Adipocyte (in vitro differentiated cells): ENCODE measurements at places on chromosomes 6 and 20.

GRCh38 chr6:91822581-91822980, 1235.7 kb upstream of the MAP3K7 start:
- no peak for DNase-seq

- no peak for DNase-seq
These were observed 8.1 kb downstream of the CAPN11 start for GRCh38 chr6:44166591-44167184.

DNA sequence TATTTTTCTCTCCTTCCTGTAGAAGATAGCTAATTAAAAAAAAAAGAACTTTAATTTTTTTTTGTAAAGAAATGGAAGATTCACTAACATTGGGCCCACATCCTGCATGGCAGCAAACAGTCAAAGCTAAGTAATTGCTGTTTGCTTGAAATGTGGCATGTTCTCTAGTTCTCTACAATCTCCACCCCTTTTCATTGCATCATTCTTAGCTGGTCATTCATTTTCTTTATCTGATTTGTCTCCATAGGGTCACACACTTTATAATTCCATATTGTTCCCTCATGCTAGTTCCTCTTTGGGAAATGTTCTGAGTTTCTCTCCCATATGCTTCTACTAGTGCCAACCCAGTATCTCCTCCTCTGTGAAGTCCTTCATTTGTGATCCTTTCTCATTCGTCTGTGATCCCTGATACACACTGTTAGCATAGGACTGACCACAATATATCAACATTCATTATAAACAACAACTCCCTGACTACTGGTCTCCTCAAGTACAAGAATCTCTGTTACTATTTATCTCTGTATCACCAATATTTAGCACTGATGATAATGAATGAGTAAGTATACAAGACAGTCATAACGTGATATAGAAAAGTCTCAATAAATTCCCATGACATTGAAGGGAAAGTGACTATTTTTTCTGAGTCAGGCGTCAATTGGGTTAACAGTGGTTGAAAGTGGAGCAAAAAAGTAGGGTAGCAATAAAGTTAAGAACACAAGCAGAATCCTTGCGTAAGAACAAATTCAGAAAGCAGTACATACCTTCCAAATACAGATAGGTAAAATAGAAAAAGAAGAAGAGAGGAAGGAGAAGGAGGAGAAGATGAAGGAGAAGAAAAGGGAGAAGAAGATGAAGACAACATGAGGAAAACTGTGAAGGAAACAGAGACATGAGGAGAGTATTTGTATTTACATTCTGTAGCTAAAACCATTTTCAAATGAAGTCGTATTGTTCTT, 33.2 kb upstream of the MYB start:
- DNase-seq = peak; percentile 10

DNA sequence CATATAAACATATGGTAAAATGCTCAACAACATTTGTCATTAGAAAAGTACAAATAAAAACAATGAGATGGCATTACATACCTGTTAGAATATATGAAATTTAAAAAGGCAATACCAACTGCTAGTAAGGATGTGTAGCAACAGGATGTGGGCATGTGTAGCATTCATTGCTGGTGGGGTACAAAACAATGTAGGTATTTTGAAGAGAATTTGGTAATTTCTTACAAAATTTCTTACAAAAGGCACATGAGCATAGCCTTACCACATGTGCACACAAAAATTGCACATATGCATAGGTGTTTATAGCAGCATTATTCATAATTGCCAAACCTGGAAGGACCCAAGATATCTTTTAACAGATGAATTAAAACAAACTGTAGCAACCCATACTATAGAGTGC, 1355.1 kb upstream of the CITED2 start:
- no peak for DNase-seq

- peak; percentile 21 for DNase-seq
These were observed 90.8 kb downstream of the FRK start for GRCh38 chr6:115969930-115970273.

GRCh38 chr20:21840991-21841390, 135.5 kb downstream of the PAX1 start:
- DNase-seq = no peak

DNA sequence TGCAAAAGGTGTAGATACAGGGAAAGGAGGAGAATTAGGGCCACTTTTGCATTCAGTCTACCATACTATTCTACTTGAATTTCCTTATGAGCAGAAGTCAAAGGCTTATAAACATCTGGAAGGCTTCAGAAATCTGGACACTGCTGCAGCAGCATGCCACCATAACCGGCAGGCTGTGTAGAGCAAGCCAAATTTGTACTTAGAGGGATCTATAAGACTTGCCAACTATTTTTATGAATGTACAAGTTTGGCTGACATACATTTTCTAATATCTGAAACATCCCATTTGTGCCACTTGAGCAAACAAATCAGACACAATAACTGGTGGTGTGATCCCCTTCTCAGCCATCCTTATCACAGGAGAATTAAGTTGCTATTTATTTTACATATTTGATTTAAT, 14.0 kb upstream of the PLCB1 start:
- peak; percentile 47 for DNase-seq

DNA sequence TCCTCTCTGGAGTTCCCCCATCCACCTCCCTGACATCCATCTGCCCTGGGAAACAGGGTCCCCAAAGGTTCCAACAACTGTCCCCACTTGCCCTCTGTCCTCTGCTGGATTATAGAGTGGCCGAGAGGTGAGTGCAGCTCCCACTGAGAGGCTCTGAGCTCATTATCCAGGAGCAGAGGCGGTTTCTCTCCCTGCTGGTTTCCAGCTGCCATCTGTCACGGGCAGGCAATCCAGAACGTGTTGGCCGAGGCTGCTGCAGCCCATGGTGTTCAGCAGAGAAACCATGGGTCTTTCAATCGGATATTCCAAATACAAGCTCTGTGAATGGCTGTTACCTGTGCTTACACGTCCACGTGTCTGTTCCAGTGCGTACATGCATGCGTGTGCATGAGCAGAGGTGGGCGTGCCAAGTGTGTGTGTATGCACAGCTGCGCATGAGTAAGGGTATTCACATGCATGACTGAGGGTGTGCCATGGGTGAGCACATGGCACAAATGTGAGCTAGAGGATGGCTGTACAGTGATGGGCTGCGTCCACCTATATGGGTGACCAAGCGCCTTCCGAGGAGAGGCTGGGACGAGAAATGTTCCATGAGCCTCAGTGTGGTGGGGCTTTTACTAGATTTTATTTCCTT, 183.7 kb upstream of the PMEPA1 start:
- DNase-seq = no peak

- DNase-seq = no peak
These were observed 160.4 kb downstream of the BTBD9 start for GRCh38 chr6:38479331-38479730.

- DNase-seq = no peak
These were observed 129.1 kb upstream of the OLIG3 start for GRCh38 chr6:137623293-137623692.

- peak; percentile 70 for DNase-seq
These were observed 211.9 kb downstream of the GMPR start for GRCh38 chr6:16450285-16450684.

- DNase-seq = peak; percentile 30
These were observed 260.5 kb downstream of the CENPW start for GRCh38 chr6:126600258-126600916.

- DNase-seq = no peak
These were observed 63.1 kb downstream of the ANKRD6 start for GRCh38 chr6:89495961-89496535.

DNA sequence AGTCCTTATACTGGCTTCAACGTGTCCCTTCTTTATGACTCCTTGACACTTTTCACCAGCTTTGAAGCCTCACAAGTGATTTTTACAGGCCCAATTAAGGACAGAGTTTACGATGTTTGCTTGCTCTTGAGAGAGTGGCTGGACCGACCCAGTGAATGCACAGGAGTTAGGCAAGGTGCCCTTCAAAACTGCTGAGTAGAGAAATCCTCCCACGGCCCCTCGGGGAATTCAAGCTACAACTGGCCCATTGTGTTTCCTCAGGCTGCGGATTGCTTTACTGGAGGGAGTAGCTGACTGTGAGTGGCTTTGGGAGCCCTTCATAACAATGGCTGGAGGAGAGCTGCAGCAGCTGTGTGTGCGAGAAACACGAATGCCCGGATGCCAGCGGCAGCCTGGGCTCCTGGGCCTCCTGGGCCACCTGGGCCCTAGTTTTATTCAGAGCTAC, 50.0 kb downstream of the SGK1 start:
- DNase-seq = no peak

GRCh38 chr6:149158076-149158475, 159.4 kb upstream of the TAB2 start:
- DNase-seq = no peak

DNA sequence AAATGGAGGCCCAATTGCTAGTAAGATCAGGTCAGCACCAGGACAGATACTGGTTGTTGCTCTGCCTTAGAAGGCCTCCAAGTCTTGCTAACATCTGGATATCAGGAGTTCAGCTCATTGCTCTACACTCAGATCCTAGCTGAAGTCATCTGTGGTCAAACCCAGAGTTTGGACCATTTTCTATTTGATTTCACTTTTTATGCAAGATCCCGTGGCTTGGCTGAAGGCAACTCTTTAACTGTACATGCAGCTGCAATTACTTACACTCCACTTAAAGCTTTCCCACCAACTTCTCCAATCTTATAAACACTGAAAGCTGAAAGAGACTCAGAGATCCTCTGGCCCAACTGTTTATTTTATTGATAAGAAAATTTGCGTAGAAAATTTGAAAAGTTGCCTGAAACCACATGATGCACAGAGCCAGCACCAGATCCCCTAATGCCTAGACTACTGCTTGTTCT, 2.7 kb downstream of the SLC17A2 start:
- DNase-seq = peak; percentile 34

- no peak for DNase-seq
These were observed 55.1 kb downstream of the GCNT2 start for GRCh38 chr6:10576226-10576625.

GRCh38 chr6:193773-194310, 98.4 kb upstream of the DUSP22 start:
- DNase-seq = no peak

DNA sequence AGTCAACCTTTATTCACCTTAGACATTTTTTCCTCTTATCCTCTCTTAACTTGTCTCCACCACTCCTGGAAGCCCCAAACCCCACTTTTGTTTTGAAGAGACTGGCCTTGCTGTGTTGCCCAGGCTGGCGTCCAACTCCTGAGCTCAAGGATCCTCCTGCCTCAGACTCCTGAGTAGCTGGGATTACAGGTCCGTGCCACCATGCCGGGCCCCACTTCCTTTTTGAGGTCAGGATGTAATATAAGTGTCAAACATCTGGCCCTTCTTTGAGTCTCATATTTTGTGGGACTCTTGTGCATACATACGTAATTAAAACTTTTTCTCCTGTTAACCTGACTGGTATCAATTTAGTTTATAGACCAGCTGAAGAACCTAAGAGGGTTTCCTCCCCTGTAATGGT, 1.4 kb upstream of the CDK19 start:
- DNase-seq = no peak

GRCh38 chr6:73471686-73472290, 10.3 kb downstream of the MTO1 start:
- no peak for DNase-seq

- no peak for DNase-seq
These were observed 28.6 kb upstream of the ENPP5 start for GRCh38 chr6:46199387-46199786.

- no peak for DNase-seq
These were observed 71.8 kb downstream of the F13A1 start for GRCh38 chr6:6248651-6249050.

DNA sequence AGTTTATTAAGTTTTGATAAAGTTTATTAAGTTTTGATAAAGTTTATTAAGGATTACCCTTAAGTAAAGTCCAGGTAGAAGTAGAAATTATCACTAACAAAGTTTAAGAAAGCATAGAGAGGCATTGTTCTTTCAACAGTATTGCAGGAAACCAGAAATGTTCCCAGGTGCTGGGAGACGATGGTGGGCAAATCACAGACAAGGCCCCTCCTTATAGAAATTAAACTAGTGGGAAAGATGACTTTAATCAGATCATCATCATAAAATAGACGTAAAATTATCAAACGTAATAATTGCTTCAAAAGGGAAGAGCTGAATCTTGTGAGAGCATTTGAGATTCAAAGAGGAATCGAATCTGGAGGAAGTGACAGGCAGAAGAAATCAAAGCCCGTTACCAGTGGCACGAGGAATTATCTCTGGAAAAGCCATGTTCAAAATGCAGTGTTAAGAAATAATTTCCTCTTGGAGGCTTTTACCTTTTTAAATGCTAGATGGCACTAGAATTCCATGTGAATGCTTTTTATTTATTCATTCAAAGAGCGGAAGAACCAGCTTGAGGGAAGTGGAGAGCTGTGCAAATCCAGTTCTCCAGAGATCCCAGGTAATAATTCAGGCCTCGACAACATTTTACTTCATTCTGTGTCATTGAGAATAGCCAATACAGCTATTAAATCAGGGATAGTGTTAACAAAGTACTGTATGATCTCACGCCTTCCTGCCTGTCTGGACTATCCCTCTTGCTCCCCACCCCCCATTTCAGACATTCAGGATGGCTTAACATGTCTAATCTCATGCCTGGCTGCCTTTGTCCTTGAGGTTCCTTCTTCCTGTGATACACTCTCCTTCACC, 1.0 kb upstream of the APMAP start:
- DNase-seq = peak; percentile 74

- DNase-seq = peak; percentile 78
These were observed 287.6 kb downstream of the PHF3 start for GRCh38 chr6:63923139-63923739.

- no peak for DNase-seq
These were observed 106.3 kb downstream of the NKAIN2 start for GRCh38 chr6:123909989-123910388.

DNA sequence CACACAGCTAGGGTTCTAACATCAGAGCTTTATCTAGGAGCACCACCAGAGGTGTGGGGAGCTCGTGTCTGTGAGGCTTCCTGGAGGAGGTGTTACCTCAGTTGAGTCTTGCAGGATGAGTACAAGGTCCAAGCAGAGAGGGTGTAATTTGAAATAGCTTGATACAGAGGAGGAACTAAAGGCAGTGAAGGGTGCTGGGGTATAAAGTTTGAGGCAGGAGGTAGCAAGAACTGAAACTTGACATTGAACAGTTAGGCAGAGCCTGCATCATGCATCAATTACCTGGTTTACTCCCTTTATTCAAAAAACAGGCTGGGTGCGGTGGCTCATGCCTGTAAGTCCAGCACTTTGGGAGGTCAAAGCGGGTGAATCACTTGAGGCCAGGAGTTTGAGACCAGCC, 241.2 kb downstream of the UST start:
- DNase-seq = no peak

DNA sequence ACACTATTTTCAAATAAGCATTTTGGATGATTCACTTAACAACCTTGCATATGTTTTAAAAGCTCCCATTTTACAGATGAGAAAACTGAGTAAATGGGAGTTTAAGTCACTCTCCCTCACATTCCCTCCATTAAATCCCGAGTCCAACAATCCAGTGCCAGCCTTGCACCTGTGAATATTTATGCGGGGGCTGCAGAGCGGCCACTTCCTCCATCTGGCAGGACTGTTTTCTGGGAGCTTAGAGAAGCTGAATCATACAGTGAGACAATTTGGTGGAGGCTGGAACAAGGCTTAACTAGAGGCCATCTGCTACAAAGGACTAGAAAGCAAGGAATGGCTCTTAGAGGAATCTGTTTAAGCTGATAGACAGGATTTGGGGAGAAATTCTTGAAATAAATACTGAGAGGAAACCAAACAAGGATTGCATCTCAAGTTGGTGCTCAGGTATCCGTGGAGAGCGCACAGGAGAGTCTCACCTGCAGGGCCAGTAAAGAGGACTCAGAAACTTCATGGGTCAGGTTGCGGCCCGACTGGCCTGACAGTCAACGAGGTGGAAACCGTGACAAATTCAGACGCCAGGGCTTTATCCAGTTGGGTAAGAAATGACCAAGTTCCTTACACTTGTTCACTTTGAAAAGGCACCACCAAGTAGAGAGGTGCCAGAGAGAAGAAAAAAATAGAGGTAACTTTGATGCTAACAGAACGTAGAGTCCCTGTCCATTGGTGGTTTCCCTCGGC, 478.5 kb downstream of the QKI start:
- DNase-seq = no peak
